Breast epithelium (tissue), 4 donors: ENCODE measurements at places on chromosomes 3 and 15. TPM values are rescaled to one million over a fixed set of nuclear protein-coding genes. Genes with fewer than 3 reads are reported as not detected.

GRCh38 chr3:127790882-127791183, 31.5 kb downstream of the MGLL start:
- no peak for DNase-seq

- no peak for DNase-seq
Observed at GRCh38 chr3:77039606-77040171, at the start of gene ROBO2. Gene ROBO2, plus strand, starts transcription at chr3:77040099. Its CDS starts 687 bp downstream, at chr3:77040786.

- no peak for DNase-seq
Observed at GRCh38 chr3:128727059-128727458, 1.1 kb downstream of the RAB7A start.

Gene FAM43A
- 15.5 TPM for total RNA-seq

Gene MB21D2
- 6.2 TPM for total RNA-seq

DNA sequence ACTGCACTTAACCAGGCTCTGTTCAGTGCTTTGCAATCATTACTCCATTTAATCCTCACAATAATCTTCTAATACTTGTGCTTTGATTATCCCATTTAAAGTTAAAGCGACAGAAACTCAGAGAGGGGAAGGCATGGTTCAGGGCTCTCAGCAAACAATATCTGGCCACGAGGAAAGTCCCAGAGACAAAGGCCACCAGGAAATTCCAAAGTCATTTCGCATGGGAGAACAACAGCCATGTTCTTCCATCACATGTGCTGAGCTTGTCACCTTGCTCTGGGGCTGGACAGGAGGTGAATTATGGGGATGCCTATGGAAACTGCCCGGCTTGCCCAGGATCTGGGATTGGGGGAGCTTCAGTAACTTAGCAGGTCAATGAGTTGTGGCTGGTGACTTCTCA, 66.2 kb upstream of the HRH1 start:
- DNase-seq = no peak

GRCh38 chr15:44441095-44441501, 13.7 kb downstream of the CTDSPL2 start:
- DNase-seq = no peak

Gene RAB8B
- total RNA-seq = 36.7 TPM

DNA sequence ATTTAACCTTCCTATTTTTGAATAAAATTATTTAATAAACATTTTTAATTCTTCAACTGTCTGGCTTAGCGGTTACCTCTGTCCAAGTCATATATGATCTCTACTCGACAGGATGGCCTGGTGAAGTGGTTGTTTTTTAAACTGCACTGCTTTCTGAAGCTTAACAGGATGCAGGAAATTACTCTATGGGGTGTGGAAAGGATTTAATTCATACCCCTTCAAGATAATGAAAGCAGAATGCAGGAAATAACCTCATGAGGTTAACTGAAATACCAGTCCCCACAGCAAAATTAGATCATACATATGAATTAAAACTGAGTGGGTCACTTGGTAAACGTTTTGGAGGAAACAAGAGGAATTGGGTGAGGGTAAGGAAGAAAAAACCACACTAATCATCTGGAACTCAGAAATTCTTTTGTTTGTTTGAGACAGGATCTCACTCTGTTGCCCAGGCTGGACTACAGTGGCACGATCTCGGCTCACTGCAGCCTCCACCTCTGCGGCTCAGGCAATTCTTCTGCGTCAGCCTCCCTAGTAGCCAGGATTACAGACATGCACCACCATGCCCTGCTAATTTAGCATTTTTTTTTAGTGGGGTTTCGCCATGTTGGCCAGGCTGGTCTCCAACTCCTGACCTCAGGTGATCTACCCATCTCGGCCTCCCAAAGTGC, 50.1 kb downstream of the LYSMD4 start:
- DNase-seq = no peak

Gene PAQR5
- total RNA-seq = 0.96 TPM

Gene DZIP1L
- total RNA-seq = 25.3 TPM
